ENCODE measurements at places on chromosomes 4 and X.

GRCh38 chr4:54487491-54487890 lies 170.3 kb upstream of the KIT start:
- no peak for DNase-seq

- no peak for DNase-seq
Observed at GRCh38 chrX:105017641-105018040, 202.9 kb downstream of the TEX13A start.

- DNase-seq = no peak
Observed at GRCh38 chr4:78653655-78654054, 102.1 kb downstream of the ANXA3 start.

DNA sequence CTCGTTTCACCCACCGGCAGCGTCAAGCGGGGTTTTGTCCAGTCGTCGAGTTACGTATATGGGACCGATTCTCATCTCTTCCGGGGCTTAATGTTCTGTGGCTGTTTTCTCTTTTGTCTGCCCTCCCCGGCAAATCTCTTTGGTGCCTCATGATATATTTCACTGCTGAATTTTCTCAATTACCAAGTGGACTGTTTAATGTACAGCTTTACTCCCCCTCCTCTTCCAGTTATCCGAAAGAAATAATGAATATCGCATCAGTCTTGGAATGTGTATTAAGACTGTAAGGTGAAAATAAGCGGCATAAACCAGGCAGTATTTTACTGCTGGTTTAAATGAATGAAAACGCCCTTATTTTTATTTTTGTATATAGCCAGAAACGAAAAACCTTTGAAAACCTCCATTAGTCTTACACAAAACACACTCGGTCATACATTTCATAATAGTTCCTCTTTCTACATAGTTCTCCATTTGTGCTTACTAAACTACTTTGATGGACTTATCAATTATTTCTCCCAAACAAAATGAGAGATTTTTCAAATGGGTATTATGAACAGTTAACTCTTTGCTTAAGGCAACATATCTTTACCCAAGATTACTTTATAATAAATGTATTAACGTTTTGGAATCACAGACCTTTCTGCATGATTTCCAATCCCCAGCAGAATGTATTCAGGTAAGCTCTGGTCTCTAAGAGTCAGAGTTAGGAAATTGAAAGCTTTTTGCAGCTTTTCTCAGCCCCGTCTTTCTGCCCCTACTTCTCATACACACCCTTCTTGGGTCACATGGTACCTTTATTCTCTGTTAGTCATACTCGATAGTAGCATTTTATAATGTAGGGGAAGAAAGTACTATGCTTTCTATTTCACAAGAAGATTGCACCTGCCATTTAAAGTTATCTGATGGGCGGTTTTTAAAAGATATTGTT lies 979 bp downstream of the RP2 start:
- peak; percentile 9 for DNase-seq

- DNase-seq = no peak
Observed at GRCh38 chr4:172787111-172787510, 381.5 kb upstream of the GALNT7 start.

DNA sequence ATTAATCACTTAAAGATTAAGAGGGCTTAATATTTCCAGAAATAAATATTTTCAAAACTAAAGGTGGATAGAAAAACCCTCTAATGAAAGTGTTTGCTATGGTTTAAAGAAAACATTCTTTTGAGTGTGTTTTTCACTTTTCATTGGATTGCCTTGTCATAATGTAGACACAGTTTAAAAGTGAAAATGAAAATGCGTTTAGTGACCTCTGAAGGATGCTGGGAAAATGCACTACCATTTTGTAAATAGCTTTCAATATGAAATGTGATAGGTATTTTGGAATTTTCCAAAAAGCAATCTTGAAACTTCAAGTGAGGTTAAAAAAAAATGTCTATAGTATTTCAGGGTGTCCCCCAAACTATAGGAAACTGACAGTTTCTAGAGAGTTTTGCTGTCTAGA lies 642.2 kb downstream of the C4orf33 start:
- no peak for DNase-seq

GRCh38 chrX:110046971-110047370 lies 44.1 kb downstream of the TMEM164 start:
- no peak for DNase-seq

- no peak for DNase-seq
Observed at GRCh38 chr4:184100297-184100885, 117.3 kb downstream of the ENPP6 start.

DNA sequence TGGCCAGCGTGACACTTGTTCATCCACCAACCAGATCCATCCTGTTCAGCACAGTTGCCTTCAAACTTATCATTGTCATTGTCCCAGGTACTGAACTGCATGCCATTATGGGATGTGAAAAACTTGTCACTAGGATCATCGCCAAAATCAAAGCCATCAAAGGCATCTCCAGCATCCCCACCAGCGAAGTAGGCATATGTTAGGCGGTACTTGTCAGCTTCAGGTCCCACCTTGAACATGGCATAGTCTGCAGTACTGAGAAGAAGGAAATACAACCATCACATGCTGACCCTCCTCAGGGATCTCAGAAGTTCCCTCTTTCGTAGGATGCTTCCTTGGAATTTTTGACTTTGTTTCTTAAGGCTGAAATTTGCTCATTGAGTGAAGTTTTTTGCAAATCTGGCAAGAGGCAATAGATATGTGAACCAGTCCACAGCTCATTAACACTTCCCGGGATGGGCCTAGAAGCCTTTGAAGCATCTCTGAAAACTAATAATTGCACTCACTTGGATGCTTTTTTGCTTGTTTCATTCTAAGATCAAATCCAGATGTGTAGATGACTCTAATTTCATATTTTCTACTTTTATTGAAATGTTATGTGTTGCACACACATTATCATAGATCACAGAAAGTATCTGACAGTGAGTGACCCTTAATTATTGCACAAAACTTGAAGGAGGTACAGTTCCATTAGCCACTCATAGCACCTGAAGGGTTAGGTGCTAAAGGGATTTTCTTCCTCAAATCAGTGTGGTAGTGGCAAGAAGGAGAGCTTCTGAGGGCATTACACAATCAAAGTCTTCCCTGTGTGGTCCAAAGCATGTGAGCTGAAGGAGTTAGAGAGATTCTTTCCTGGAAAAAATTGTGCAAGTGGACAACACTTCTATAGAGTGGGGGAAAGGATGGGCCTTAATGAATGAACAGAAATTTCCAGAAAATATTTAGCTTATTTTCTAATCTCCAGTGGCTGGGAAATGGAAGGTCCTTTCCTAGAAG lies 5.4 kb downstream of the FGG start:
- DNase-seq = no peak

DNA sequence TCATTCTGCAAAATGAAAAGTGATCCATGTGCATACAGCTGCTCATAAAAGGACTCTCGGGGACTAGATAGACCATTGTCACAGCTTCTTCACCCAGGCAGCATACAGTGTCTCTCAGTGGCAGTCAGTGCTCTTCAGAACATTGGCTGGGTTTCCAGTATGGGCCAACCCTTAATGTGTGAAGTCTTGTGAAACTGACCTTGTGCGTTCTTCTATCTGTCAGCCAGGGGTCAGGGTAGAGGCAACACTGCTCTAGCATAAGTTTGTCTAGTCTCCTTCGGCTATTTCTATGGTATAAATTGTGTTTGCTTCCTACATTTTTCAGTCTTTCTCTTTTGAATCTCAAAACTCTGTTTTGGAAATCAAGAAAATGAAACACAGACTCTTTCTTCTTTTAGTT lies 37.0 kb upstream of the SMIM31 start:
- DNase-seq = no peak

DNA sequence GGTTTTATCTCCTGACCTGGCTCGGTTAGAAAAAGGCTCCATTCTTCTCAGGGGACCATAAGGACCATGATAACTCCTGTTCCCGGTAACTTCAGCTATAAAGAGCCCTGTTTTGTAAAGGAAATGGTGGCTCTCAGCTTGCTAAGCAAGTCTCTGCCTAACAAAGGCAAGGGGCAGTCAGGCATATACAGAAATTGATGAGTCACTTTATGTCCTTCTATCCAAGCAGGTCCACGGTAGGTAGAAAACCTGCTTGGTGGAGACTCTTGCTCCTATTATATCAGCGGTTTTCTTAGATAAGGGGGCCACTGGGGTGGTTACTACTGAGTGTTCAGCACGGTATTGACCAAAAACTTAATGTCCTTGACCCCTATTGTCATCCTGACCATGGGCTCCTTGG lies 203.0 kb upstream of the KLF8 start:
- no peak for DNase-seq

DNA sequence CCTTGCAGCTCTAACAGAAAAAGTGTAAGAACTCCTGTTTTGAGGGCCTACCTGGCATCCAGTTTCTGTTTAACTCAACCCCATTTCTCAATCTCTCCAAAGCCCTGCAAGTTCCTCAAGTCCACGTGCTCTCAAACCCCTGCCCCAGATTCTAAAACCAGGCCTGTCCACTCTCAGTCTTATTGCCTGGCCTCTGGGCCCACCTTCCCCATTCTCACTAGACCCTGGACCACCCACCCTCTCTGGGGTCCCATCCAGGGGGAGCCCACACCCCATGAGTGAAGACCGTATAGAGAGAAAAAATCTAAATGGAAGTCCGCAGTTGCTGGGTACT lies 58.3 kb downstream of the TLR10 start:
- DNase-seq = no peak

- no peak for DNase-seq
Observed at GRCh38 chr4:158827543-158827981, 58.7 kb downstream of the FNIP2 start.

DNA sequence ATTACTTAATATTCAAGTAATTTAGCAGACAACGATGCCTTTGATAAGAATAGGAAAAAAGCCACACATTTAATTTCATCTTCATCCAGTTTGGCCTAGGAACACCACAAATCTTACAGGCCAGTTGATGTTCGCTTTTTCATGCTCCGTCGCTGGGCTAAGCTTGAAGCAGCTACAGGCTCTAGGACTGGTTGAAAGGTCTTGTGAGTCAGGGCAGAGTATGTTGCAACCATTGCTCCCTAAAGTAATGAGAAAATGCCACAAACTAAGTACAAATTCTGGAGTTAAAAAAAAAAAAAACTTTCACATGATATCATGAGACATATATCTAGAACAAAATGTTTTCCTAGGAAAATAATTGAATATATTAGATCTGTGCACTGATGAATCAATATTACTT lies 123.8 kb downstream of the RPS6KA6 start:
- DNase-seq = no peak

DNA sequence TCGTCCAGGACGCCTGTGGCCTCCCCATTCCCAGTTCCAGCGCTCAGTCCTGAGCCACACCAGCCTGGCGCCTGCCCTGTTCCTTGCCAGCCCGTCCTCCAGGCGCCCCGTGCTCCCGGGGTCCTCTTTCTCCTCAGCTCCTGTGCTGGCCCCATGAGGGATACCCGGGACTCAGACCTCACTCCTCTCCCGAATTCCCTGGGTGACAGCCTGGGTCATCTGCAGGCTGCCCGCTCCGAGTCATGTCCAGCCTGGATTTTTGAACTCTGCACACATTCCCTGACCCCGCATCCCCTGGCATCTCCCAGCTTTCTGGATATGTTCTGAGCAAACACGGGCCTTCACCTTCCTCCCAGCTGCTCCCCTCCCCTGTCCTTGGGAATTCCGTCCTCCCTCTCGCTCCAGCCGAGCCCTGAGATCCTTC lies 14.9 kb upstream of the ADD1 start:
- no peak for DNase-seq

GRCh38 chr4:17587094-17587822 lies 10.3 kb downstream of the LAP3 start:
- no peak for DNase-seq

GRCh38 chrX:72624194-72624593 lies 51.6 kb upstream of the HDAC8 start:
- DNase-seq = no peak

DNA sequence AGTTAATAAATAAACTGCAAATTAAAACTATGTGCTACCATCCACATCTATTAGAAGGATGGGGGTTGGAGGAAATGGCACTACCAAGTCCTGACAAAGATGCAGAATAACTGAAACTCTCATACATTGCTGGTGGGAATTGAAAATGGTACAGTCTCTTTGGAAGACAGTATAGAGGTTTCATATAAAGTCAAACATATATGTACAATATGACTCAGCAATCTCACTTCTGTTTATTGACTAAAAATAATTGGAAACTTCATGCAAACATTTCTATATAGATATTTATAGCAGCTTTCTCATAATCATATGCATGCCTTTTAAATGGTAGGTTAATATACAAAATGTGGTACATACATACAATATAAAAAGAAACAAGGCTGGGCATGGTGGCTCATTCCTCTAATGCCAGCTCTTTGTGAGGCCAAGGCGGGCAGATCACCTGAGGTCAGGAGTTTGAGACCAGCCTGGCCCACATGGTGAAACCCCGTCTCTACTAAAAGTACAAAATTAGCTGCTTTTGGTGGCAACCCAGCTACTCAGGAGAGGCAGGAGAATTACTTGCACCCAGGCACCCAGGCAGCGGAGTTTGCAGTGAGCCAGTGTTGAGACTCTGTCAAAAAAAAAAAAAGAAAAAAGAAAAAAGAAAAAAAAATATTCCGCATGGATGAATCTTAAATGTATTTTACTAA lies 225.0 kb upstream of the CXXC4 start:
- no peak for DNase-seq

GRCh38 chr4:101018836-101019235 lies 328.5 kb downstream of the PPP3CA start:
- no peak for DNase-seq

- no peak for DNase-seq
Observed at GRCh38 chrX:2410279-2411020, 90.3 kb downstream of the DHRSX start.

- DNase-seq = no peak
Observed at GRCh38 chr4:1057403-1057745, 45.9 kb downstream of the FGFRL1 start.

GRCh38 chr4:113071274-113071673 lies 21.8 kb downstream of the ANK2 start:
- DNase-seq = no peak

DNA sequence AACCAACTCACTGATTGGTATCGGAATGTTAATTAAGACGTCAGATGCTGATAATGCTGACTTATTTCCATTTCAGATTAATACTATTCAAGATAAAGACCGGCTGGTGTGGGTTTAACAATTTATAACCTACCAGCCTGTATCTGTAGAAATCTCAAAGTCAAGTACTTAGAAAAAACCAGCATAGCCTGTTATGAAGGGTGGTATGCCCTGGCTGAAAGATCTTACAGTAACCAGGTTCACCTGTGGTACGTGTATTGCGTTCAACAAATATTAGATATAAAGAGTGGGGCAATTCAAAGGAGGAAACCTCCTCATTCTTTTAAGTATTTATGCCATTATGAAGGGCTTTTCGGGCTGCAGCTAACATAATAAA lies 240.8 kb upstream of the ANXA3 start:
- DNase-seq = no peak

GRCh38 chr4:182574706-182575105 lies 331.5 kb downstream of the TENM3 start:
- DNase-seq = no peak

DNA sequence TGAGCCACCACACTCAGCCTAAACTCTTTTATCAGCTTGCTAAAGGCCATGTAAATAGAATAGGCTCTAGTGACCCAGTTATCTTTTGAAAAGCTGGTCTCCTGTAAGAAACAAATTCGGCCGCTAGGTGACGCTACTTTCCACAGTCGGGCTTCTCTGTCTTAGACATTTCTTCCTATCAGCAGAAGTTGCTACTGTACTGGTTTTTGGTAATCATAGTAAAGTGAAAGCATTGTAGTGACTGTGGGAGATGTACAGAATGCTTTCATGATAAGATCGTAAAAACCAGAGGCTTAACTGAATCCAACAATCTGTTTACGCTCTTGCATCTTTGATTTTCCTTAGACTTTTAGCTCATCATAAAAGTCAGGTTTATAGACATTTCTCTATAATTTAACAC lies 82.6 kb downstream of the GK start:
- DNase-seq = no peak

Data from left renal cortex interstitium (tissue), 4 donors.